NCI-H510A treated with DMSO at 0.1 percent for 48 hours (cell line): ENCODE measurements at places on chromosomes 7 and 10.

GRCh38 chr10:10164848-10165247 lies 852.8 kb upstream of the CELF2 start:
- no peak for DNase-seq

GRCh38 chr10:50625649-50626132 lies 1.9 kb upstream of the SGMS1 start:
- peak; percentile 21 for DNase-seq

DNA sequence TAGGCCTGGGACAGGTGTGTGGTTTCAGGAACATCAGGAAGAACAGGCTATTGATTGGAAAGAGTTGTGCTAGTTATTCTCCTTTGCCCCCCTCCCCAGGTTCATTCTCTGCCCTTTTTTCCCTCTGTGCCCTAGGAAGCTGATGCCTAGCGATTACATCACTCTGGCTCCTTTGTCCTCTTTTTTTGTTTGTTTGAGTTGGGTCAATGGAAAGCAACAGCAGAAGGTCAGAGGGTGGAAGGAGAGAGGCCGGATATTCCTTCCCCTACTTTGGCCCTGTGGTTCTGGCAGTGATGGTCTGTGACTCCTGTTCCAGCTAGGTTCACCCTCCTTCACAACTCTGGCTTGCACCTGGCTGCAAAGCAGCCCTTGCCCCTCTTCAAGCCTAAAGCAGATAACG lies 18.9 kb downstream of the LOXL4 start:
- DNase-seq: no peak

- no peak for DNase-seq
Measured at GRCh38 chr10:5949009-5949759, 28.2 kb downstream of the IL15RA start.

GRCh38 chr7:56079450-56080185 lies 13.1 kb downstream of the PHKG1 start:
- DNase-seq: peak; percentile 97

GRCh38 chr7:85114342-85114741 lies 72.5 kb downstream of the SEMA3D start:
- no peak for DNase-seq

DNA sequence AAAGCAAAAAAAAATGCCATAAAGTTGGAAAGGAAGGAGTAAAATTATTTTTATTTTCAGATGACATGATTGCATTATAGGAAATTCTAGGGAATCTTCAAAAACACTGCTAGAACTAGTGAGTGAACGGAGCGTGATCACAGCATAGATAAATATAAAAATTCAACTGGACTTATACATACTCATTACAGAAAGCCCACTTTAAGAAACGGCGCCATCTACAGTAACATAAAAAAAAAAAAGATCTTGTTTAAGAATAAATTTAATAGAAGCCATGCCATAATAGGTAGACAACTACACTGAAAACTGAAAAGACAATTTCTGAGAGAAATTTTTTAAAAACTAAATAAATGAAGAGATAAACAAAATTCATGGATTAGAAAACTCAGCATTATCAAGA lies 623.1 kb upstream of the MGMT start:
- no peak for DNase-seq

GRCh38 chr10:133335246-133336117 lies 1.2 kb downstream of the CALY start:
- DNase-seq: no peak

GRCh38 chr7:158662610-158663427 lies 41.8 kb downstream of the NCAPG2 start:
- peak; percentile 49 for DNase-seq

DNA sequence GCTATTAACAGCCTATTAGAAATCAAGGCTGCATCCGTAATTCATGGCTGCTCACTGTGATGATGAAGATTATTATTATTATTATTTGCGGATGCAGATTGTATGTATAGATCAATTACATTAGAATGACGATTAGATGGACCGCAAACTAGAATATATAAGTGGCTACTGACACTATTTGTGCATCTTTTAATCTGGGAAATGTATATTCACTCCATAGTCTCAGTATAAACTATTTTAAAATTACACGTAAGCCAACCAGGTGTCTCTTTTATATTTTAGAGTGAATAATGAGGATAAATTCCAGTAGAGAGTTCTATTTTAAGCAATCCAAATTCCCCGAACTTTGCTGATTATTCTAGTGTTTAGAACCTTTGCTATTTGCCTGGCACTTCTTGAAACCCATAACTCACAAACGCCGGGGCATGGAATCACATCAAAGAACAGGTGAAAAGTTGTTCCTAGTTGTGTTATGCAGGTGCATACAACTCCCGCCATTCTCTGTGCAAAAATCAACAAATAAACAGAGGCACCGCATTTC lies 509 bp upstream of the ING3 start:
- DNase-seq: peak; percentile 38

GRCh38 chr7:26718063-26718462 lies 146.3 kb downstream of the SKAP2 start:
- DNase-seq: no peak

GRCh38 chr7:51366930-51367613 lies 50.5 kb upstream of the COBL start:
- DNase-seq: peak; percentile 90

DNA sequence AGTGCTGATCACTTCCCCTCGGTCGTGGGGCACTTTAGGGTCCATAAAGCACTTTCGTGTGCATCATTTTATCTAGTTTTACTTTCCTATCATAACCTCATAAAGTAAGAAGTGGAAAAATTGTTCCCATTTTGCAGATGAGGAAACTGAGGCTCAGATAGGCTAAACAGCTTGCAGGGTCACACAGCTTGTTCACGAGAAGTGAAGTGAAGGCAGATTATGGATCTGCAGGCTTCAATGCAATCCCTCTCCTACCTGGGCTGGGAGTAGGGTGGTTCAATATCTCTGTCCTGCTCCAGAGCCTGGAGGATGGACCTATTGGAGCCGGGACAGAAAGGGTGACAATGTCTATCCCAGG lies 10.8 kb upstream of the ZNF467 start:
- DNase-seq: no peak

DNA sequence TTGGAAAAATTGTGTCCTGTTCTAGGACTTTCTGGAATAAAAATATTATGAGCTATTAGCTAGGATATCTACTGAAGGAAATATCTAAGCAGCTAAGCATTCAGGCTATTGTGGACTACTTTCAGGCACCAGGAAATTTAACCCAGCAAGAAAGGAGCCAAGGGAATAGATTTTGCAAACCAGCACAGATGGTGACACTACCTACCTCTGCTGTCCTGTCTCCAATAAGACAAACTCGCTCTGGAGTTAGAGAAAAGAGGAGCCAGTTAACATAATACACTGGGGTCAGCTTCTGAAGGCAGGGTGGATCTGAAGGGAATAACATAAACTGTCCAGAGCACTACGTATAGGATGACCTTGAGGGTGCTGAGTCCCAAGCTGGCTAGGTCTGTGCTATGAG lies 223.7 kb upstream of the PRSS58 start:
- DNase-seq: no peak

DNA sequence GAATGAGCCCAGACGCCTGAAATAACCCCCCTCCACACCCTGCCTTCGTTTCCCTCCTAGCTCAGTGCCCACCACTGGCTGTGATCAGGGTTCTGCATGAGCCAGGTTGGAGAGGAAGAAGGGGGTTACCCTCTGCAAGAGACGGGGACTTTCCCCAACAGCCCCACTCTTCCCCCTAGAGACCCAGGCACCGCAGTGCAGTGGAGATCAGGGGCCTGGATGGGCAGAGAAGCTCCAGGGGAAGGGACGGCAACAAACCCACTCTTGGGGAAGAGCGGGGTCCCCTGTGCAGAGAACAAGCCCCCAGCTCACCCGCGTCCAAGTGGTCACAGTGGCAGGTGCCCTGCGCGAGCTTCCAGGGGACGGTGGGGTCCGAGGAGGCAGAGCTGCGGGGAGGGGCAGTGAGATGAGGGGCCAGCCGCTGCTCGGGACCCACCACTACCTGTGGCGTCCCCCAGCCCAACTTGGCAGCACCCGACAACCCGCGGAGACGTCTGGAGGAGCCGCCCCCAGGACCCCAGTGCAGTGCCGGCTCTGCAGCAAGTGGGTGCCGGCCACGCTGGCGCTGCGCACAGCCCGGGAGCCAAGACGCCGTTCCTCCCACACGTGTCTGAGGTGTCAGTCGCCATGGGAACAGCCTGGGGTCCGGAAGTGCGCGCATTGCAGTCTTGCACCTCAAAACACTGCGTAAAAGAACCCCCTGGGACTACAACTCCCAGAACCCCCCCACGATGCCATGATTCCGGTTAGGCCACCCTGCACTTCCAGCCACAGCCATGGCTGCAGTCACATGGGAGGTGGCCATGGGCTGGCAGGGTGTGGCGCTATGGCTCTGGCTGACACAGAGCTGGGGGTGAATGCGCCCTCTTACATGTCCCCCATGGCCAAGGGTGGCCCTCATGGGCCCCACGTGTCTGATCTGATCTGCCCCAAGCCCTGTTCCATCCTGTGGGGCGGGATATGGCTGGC lies 45.8 kb upstream of the WIPI2 start:
- DNase-seq: no peak

DNA sequence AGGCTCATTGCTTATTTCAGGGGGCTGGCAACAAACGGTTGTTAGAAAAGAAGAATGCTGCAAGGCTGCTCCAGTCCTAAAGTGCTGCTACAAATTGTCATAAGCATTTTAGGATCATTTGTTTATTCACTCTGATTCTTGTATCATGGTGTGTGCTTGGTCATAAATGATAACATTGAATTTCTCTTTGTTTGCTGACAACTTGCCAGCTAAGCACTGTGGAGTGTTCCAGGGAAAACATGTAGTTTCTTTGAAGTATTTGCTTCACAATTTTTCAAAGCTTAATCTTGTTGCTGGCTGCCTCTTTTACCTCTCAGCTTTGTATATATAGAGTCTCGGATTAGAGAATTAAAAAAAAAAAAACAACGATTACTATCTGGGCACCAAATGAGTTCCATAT lies 263.0 kb downstream of the PHF14 start:
- no peak for DNase-seq

- peak; percentile 67 for DNase-seq
Measured at GRCh38 chr10:13816195-13816925, 229.6 kb downstream of the PRPF18 start.

DNA sequence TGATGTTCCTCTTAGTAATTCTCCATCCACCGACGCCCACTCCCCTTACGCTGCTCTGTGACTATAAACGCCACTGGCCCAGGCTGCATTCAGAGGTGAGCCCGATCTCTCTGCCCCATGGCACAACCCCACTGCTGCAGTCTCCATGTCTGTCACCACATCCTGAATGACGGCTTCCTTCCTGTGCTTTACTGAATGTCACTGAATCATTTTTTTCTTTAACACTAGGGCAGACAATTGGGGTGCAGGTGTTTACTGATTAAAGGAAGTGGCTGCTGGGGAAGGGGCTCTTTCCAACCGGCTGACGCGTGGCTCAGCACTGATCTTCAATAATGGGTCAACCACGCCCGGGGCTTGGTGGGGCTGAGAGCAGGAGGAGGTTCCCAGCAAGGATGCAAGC lies 208.3 kb downstream of the USP6NL start:
- DNase-seq: no peak

- peak; percentile 20 for DNase-seq
Measured at GRCh38 chr7:128863433-128863989, 855 bp downstream of the ATP6V1F start.

- DNase-seq: no peak
Measured at GRCh38 chr10:530717-531116, 158.8 kb downstream of the DIP2C start.

- DNase-seq: no peak
Measured at GRCh38 chr7:153297141-153297540, 537.6 kb downstream of the ACTR3B start.

DNA sequence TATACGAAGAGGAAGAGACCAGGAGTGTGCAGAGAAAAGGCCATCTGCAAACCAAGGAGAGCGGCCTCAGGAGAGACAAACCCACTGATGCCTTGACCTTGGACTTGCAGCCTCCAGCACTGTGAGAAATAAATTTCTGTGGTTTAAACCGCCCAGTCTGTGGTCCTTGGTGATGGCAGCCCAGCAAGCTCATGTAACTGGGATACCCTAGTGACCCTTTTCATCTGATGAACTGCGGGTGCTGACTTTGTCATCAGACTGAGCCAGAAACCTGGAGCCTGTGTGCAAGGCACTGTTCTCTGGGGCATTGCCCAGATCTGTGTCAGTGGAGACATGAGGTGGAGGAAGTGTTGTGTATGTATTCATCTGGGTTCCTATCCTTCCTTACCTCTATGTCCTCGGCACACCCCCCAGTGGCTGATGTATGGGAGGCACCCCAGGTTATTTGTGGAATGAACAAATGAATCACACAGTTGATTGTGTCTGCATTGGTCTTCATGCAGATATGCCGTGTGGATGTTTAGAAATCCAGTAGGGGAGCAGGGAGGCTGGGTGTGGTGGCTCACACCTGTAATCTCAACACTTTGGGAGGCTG lies 64.5 kb upstream of the BTBD16 start:
- DNase-seq: no peak

DNA sequence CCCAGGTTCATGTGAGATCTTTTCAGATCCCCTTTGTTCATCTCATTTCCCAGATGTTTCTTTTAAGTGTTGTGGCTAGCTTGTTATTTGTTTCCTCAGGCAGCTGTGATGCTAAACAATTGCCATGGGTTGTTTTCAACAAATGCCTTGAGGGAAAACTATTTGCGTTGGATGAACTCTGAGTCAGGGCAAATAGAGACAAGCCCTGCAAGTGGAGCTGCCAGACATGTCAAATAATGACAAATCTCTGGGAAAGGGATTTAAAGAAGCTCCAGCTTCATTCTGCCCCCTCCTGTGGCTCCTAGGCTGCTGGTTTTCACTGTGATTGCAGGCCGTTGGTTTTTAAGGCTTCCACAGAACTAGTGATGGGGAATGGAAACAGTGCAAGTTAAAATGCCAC lies 272.4 kb upstream of the SP8 start:
- DNase-seq: no peak

DNA sequence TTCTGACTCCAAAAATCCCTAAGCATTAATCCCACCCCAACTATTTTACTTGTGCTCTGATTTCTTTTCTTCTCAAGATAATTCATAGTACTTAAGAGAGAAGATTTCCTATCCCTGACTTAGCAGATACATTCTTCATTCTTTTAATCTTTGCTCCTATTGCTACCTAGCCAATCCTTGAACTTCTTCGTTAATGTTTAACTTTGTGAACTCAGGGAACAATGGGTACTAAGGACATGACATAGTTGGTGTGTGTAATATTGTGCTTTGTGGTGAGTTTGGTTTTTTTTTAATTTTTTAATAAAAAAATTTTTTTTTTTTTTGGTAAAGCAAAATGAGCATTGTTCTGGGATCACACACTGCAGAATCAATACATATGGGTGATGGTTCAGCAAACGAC lies 166.2 kb downstream of the CHCHD3 start:
- no peak for DNase-seq

DNA sequence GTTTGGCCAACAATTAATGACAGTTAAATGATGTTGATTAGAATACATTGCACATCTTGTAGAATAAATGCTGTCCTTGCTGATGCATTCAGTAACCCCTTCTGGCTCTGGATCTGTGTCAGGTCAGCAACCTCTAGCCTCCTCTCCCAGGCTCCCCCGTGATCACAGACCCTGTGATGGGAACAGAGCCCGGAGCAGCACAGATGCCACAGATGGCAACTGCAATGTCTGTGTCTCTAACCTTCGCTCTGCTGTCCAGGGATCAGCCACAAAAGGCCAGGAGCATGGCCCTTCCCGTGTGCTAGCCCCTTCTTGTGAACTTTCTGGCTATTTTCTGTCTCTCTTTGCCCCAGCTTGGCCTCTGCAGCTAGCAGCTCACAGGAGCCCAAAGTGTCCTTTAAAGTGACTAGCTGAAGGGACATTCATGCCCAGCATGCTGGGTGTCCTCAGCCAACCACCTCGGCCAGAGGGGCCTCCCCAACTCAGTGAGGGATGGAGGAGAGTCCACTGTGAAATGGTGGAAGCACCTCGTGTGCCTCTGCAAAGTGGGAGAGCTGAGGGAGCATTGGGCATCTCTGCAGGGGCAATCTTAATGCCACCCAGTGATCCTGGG lies 167.0 kb upstream of the TCERG1L start:
- no peak for DNase-seq
